Left renal cortex interstitium (tissue), 4 donors: ENCODE measurements at places on chromosomes 1 and 21.

DNA sequence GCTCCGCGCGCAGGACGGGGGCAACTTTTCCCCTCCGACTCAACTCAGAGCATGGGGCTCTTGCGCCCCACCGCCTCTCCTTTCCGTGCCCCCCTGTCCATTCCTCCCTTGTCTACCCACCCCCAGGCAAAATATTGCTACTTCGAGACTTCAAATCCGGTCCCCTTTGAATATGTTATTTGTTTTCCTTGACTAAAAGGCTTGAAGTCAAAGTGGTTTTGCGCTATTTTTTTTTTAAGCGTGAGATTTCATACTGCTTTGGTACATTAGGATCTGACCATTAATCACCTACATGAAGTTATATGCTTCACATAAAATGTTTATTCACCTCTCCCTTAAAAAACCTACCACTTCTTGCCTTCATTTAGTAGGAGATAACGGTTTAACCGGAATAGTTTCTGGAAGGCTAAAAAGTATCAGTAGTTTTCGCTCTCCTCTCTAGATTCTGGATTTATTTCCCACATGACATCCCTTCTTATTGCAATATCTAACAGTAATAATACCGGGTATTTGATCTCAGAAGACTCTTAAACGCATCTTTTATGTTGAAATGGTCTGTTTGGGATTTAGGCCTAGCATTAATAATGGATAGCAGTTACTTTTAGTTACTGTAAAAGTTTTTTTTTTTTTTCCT is 1.6 kb downstream of the NFIA start:
- no peak for DNase-seq

DNA sequence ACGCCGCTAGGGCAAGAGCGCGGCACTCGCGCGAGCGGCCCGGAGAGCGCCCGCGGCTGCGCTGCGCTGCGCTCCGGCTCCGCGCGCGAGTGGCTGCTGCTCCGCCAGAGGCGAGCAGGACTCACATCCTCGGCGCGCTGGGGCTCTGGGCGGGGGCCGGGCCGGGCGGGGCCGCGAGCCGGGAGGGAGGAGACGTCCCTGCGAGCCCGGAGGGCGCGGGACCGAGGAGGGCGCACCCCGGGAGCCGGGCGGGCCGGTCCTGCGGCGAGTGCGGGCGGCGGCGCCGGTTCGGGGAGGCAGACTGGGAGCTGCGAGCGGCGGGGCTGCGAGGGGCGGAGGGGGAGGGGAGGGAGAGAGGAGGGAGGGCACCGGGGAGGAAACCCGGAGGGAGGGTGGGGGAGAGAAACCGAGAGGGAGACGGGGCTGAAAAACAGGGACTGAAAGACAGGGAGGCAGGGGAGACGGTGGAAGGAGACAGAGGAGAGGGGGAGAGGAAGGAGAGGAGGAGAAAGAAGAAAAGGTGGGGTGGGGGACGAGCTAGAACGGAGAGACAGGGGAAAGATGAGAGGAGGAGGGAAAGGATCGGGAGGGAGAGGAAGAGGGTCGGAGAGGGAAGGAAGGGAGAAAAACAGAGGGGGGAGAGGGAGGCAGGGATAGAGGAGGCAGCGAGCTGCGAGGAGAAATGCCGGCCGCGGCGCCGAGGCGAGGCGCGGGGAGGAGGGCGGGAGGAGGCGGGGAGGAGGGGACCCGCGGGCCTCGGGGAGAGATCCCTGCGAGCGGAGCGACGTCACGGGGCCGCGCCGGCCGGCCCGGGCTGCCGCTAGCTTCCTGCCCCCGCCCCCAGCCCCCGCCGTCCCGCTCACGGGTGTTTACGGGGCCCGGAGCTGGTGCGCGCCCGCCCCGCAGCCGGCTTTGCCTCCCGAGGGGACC is at the start of gene CAMK2N1:
TSS of gene CAMK2N1 (minus strand) at position 684 of the 930 bp plus-strand sequence. CDS start 831 bp downstream, outside the sequence.
- DNase-seq = no peak

DNA sequence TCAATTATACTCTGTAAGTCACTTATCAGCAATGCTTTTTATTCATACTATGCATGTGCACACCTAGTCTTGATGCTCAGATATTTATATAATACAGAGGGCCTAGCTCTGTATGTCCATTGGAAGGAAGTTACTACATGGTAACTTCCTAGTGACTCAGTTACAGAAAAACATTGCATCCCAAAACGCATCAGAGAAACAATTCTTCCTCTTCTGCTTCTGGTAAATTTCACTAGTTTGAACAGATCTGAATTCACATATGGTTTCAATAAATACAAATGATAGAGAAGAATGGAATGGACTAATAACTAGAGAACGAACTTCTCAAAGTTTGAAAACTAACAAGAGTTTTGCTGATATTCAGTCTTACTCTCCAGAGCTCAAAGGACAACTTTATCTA is 811.3 kb upstream of the ADGRL2 start:
- no peak for DNase-seq

DNA sequence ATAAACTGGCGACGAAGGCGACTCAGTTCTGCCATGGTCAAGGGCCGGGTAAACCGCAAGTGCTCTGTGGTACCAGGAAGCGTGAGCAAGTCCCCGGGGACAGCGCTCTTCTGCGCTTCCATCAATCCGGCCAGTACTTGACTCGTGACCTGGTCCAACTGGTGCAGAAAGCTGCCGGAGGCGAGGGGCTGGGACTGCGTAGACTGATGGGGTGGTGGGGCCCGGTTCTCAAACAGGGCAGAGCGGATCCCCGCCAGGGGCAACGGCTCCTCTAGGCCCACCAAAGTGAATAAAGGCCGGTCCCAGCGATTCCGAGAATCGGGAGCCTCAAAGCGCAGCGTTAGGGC is 852 bp downstream of the KTI12 start:
- DNase-seq = no peak

DNA sequence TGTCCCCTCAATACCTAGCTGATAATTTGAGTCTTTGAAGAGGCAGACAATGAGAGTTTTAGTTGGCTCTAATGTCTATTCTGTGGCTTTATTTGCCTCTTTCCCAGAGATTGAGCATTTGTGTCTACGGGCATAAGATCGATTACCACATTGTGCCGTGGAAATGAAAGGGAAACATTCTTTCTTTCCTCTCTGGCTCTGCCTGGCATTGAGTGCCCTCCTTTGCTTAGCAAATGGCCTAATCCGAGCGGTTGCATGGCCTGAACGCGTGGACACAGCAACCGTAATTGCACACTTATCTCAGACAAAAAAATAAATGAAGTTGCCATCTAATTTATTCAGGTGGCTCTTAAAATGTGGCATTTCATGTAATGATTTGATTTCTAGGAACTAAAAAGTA is 247.9 kb downstream of the ADGRL2 start:
- DNase-seq = no peak

DNA sequence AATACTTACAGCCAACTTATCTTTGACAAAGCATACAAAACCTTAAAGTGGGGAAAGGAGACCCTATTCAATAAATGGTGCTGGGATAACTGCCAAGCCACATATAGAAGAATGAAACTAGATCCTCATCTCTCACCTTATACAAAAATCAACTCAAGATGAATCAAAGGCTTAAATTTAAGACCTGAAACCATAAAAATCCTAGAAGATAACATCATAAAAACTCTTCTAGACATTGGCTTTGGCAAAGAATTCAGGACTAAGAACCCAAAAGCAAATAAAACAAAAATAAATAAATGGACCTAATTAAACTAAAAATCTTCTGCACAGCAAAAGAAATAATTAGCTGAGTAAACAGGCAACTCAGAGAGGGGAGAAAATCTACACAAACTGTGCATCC is 335.6 kb upstream of the PBX1 start:
- no peak for DNase-seq

DNA sequence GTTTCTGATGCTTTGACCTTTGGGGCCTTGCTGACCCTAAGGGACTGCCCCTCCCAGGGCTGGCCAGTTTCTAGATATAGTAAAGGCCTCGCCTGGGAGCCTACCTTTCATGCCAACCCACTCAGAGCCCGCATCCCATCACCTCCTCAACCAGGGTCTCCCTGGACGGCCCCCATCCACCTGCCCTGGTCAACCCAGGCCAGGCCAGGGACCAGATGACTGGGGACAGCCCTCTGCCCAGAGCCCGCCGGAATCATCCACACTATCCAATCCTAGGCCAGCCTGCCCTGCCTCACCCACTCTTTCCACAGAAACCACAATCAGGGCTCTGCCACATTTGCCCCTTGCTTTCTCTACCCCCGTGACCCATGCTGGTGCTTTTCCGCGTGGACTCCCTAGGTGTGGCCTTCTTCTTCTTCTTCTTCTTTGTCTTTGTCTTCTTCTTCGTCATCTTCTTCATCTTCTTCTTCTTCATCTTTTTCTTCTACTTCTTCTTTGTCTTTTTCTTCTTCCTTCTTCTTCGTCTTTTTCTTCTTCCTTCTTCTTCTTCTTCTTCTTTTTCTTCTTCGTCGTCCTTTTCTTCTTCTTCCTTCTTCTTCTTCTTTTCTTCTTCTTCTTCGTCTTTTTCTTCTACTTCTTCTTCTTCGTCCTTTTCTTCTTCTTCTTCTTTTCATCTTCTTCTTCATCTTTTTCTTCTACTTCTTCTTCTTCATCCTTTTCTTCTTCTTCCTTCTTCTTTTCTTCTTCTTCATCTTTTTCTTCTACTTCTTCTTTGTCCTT is 11.5 kb upstream of the H6PD start:
- no peak for DNase-seq

- no peak for DNase-seq
Measured at GRCh38 chr1:22709227-22709626, 1.4 kb upstream of the EPHB2 start.

GRCh38 chr1:179034720-179035119 is 9.0 kb downstream of the FAM20B start:
- DNase-seq = no peak

DNA sequence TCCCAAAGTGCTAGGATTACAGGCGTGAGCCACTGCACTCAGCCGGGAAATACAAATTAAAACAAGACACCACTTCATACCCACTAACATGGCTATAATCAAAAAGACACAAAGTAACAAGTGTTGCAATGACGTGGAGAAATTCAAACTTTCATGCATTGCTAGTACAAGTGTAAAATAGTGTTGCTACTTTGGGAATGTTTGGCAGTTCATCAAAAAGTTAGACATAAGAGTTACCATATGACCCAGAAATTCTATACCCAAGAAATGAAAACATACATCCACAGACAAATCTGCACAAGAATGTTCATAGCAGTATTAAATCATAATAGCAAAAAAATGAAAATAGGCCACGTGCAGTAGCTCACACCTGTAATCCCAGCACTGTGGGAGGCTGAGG is 16.4 kb downstream of the FOXJ3 start:
- no peak for DNase-seq

DNA sequence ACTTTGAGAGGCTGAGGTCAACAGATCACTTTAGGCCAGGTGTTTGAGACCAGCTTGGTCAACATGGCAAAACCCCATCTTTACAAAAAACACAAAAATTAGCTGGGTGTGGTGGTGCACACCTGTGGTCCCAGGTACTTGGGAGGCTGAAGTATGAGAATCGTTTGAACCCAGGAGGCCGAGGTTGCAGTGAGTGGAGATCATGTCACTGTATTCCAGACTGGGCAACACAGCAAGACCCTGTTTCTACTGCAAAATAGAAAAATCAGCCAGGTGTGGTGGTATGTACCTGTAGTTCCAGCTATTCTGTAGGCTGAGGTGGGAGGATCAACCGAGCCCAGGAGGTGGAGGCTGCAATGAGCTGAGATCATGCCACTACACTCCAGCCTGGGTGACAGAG is 4.2 kb upstream of the INTS3 start:
- DNase-seq = no peak

GRCh38 chr1:78377356-78377928 is 113.3 kb upstream of the PTGFR start:
- DNase-seq = no peak

GRCh38 chr1:2566101-2567045 is 10.2 kb downstream of the TNFRSF14 start:
- no peak for DNase-seq

GRCh38 chr1:219398815-219399396 is 214.0 kb downstream of the ZC3H11B start:
- DNase-seq = no peak

DNA sequence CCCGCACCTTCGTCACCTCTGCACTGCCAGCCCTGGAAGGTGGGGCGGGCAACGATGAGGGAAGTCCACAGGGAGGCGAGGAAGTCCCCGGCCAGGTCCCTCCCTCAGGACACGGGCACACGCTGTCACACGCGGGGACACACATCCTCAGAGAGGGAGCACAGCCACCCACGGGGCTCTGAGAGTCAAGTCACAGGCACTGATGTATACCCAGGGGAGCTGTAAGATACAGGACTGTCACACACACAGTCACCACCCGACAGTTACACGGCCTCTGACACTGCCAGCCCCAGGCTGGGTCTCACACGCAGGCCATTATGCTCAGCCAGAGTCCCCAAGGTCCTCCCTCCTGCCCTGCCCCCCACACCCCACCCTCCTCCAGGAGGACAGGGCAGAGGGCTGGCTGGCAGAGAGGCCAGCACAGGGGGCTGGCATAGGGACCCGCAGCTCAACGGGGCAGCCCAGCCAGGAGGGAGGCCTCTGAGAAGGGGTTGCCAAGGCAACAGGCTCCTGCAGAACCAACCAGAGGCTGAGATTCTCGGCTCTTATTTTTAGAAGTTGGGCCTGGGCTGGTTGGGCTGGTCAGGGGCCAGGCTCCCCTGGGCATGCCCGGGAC is 17.7 kb upstream of the ADGRB2 start:
- DNase-seq = no peak

DNA sequence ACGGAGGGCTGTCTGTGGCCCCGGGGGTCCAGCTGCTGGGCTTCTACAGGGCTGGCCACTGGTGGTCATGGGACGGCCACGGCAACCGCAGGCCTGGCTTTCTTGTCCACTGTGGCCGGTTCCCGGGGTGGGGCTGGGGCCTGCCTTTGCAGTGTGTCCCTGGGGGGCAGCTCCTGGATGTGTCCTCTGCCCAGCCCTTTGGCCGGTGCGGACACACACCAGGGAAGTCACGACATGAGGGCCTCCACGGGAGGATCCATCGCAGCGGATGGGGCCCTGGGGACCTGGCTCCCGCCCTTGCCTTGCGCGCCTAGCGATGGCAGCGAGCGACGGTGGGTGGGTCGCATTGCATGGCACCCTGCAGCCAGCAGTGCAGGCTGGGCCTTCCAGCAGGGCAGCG is 18.0 kb downstream of the PFKL start:
- DNase-seq = no peak

GRCh38 chr1:203354246-203354645 is 3.3 kb upstream of the FMOD start:
- DNase-seq = no peak

DNA sequence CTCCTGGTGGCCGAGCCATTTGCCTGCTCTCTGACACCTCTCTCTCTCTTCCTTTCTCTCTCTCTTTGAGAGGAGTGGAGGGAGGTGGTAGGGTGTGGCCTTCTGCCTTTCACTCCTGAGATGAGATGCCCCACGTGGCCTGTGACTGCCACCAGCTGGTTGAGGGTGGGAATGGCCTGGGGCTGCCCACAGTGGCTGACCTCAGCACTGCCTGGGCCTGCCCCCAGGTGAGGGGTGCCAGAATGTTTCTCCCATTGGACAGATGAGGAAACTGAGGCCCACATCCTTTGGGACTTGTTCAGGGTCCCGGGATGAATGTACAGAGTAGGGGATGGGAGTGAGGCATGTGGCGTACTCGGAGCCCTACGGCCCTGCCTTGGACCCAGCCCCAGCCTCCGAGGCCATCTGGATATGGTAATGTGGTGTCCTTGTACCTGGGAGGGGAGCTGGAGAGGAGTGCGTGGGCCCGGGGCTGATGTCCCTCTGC is 12.7 kb upstream of the C1orf167 start:
- DNase-seq = no peak
